ENCODE measurements at places on chromosomes 5 and 9.

GRCh38 chr5:177483042-177483441 is 9.6 kb upstream of the DBN1 start:
- no peak for DNase-seq

GRCh38 chr5:169997798-169998197 is 17.5 kb upstream of the INSYN2B start:
- DNase-seq: no peak

GRCh38 chr9:123305879-123306278 is 37.5 kb upstream of the STRBP start:
- no peak for DNase-seq

DNA sequence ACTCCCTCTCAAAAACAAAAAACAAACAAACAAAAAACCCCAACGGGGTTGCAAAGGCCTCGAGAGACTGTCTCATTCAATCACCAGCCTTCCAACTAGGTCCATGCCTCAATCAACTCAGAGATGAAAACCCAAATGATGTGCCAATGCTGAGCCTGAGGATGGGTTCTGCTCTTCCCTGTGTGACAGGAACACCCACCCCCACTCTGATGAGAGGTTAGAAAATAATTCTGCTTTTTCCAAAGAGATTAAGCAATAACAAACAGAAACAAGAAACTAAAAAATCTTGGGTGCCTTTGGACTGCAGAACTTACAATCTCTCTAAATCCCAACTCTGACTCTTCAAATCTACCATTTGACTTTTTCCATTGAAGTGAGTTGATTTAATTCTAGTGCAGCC is 25.5 kb upstream of the FBP1 start:
- DNase-seq: no peak

- DNase-seq: no peak
These were observed 9.6 kb downstream of the NDFIP1 start for GRCh38 chr5:142118155-142118686.

DNA sequence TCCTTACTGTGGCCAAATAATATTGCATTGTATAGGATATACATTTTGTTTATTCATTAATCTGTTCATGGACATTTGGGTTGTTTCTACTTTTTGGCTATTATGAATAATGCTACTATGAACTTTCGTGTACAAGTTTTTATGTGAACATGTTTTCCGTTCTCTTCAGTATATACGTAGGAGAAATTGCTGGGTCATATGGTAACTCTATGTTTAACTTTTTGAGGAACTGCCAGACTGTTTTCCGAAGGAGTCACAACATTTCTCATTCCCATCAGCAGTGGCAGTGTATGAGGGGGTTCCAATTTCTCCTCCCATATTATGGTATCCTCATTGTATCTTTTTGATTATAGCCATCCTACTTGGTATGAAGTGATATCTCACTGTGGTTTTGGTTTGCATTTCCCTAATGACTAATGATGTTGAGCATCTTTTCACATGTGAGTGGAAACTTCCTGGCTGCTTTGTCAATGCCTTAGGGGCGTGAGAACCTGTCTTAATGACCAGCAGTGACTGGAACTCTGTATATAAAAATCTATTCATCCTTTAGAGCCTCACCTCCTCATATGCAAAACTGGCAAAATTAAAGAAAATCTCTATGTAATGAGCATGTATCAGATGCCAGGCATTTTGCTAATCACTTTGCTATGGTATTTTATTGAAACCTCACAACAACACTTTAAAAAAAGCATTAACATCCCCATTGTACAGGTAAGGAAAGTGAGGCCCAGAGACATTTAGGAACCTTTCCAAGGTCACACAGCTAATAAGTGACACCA is 47.8 kb upstream of the TGFBR1 start:
- no peak for DNase-seq

DNA sequence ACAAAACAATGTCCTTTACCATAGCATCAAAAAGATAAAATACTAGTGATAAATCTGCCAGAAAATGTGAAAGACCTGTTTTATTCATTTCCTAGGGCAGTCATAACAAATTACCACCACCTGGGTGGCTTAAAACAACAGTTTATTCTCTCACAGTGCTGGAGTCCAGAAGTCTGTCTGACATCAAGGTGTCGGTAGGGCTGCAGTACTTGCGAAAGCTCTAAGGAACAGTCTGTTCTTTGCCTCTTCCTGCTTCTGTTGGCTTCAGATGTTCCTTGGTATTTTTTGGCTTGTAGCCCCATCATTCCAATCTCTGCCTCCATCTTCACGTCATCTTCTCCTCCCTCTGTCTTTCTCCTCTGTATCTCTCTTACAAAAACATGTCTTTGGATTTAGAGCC is 51.0 kb downstream of the PTPDC1 start:
- no peak for DNase-seq

Data from stimulated activated CD4-positive, alpha-beta T cell treated with anti-CD3 and anti-CD28 coated beads, Interleukin-1b, Interleukin-23, amount 100 ng/mL, for 1 hour (primary cell).